ENCODE measurements at places on chromosomes 12 and 14.

GRCh38 chr14:29548948-29549370, 378.7 kb downstream of the PRKD1 start:
- no peak for DNase-seq

DNA sequence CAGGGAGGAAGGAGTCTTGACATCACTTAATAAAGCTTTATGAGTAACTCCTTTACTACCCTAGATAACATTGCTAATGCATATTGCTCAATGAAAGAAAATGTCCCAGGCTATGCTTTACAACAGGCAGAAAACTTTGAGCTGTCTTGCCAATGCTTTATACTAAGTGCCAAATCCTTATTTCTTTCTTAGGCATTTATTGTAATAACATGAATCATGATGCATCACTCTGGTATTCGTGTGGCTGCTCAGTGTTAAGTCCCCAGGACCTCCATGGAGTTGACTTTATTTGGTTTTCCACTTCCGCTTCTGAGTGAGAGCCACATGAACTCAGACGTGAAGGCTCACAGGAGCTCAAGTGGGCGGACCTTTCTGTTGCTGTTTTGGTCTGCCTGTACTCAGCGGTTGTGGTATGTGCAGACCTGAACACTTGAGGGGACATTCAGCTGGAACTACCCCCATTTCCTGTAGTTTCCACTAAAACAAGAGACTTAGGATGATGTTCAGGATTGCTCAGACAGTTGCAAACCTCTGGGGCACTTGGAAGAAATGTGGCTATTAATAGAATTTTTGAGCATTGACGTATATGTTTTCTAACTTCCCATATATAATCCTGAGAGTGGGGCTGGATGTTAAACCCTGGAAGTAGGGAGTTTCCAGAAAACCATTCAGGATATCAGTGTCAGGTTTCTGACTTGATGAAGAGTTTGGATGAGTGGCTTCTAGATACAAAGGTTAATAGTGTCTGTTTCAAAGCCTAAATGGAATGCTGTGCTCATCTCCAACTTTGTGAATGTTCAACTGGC, 258.6 kb downstream of the MSRB3 start:
- DNase-seq = no peak

- DNase-seq = no peak
Measured at GRCh38 chr14:94717808-94718207, 52.1 kb downstream of the GSC start.

- DNase-seq = no peak
Measured at GRCh38 chr12:14482361-14482760, 85.3 kb downstream of the PLBD1 start.

DNA sequence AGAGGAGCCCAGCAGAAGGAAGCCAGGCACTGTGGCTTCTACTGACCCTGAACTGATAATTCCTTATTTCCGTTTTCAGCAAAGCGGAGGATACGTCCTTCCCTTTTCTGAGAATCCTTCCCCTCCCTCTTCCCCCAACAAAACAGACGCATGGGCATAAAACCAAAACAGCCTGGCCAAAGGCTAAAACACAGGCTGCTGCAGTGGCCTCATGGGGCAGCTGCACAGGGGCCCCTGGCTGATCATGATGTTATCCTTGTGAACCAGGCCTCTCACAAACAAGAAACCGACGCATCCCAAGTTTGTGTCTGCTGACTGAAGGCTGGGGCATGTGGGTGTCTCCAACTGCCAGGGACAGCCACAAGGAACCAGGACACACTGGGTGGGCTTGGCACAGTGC, 23.4 kb upstream of the STON2 start:
- no peak for DNase-seq

DNA sequence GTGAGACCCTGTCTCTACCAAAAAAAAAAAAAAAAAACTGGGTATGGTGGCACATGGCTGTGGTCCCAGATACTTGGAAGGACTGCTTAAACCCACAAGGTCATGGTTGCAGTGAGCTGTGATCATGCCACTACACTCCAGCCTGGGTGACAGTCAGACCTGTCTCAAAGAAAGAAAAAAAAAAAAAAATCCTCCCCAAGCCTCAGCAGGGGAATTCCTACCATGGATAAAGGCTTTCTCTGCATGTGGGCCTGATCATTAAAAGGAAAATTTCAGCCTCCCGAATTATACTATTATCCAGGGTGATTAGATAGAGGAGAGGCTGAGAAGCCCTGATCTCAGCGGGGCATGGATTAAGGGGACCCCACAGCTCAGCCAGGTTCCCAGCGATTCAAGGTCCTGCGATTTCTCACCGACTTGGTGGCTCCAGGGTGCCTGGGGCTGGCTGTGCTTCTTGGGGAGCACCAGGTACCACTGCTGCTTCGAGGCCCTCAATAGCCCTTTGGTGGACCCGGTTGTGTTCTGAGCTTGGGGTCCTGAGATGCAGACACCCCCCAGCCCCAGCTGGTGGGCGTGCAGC, 5.6 kb downstream of the SH2B3 start:
- DNase-seq = no peak

GRCh38 chr12:123253641-123254459, 17.8 kb downstream of the CDK2AP1 start:
- no peak for DNase-seq

DNA sequence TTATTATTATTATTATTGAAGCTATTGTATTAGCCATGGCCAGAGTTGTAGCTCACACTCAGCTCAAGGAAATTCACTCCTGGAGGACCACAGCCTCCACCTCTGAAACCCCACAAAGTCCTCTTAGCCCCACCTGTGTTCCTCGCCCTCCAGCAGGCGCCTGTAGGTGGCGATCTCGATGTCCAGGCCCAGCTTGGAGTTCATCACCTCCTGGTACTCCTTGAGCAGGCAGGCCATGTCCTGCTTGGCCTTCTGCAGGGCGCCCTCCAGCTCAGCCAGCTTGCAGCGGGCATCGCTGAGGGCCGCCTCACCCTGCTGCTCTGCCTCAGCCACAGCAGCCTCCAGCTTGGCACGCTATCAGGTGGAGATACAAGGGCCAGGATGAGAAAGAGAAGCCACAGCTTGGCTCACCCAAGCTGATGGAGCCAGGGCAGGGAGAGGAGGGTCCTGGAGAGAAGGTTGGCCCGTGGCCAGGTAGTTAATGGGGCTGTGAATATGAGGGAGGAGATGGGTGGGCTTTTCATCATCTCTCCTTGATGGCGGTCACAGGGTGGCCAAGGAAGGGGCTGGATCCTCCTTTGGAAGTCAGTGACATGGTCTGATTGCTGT, 5.1 kb downstream of the KRT85 start:
- DNase-seq = no peak

DNA sequence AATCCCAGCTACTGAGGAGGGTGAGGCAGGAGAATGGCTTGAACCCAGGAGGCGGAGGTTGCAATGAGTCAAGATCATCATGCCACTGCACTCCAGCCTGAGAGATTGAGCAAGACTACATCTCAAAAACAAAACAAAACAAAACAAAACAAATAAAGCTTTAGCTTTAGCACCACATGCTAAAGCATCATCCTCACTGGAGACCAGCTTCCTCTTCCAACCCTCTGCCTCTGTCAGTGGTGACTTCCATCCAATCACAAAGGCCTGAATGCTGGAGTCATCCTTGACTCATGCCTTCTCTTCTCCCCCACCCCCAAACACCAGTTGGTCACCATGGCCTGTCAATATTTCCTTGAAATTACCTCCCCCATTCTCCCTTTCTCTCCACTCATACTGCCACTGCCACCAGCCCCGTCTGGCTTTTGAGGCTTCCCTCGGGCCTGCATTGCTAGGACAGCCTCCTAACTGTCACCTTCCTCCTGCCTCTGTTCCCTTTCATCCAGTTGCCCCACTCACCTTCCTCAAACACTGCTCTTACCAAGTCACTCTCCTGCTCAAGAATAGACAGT, 1.4 kb downstream of the ZNF385A start:
- DNase-seq = no peak

- no peak for DNase-seq
Measured at GRCh38 chr12:120093592-120094355, 22.8 kb downstream of the RAB35 start.

- no peak for DNase-seq
Measured at GRCh38 chr14:96239711-96240141, 16.3 kb upstream of the BDKRB1 start.

DNA sequence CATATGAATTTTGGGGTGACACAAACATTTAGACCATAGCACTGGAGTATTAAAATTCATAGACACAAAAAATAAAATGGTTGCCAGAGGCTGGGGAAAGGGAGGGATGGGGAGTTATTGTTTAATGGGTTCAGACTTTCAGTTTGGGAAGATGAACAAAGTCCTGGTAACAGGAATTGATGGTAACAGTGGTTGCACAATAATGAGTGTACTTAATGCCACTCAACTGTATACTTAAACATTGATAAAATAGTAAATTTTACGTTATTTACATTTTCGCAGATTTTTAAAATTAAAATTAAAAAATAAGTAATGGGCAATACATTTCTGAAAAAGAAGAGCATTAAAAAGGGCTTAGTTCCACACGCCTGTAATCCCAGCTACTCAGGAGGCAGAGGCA, 35.6 kb upstream of the USP15 start:
- DNase-seq = no peak

- no peak for DNase-seq
Measured at GRCh38 chr14:77267937-77268699, 2.9 kb downstream of the NGB start.

DNA sequence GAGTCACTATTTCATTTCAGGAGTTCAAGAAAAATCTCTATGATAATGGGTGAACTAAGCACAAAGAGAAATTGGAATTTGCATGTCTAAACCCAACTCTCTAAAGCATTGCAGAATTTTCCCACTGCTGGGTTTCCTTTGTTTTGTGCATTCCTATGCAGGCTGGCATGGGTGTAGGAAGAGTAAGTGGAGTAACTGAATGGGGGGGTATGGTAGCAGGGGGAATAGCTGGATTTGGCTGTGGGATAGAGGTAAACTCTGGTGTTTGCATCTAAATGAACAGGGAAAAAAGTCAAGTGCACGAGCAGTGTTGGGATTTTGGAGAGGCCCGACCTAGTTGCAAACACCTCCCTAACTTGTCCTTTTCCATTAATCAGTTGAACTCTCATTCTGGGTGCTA, 159.1 kb downstream of the ANO4 start:
- no peak for DNase-seq

GRCh38 chr12:42981379-42981778, 391.8 kb upstream of the PRICKLE1 start:
- no peak for DNase-seq

GRCh38 chr14:99077076-99077843, 194.7 kb downstream of the BCL11B start:
- DNase-seq = no peak

DNA sequence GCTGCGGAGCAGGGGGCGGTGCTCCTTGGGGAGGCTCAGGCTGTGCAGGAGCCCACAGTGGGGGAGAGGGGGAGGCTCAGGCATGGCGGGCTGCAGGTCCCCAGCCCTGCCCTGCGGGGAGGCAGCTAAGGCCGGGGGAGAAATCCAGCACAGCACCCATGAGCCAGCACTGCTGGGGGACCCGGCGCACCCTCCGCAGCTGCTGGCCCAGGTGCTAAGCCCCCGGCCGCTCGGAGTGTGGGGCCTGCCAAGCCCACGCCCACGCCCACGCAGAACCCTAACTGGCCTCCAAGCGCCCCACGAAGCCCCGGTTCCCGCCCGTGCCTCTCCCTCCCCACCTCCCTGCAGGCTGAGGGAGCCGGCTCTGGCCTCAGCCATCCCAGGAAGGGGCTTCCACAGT, 145.6 kb upstream of the SEL1L start:
- DNase-seq = no peak

- DNase-seq = no peak
Measured at GRCh38 chr12:52949413-52950331, 754 bp downstream of the KRT18 start.

DNA sequence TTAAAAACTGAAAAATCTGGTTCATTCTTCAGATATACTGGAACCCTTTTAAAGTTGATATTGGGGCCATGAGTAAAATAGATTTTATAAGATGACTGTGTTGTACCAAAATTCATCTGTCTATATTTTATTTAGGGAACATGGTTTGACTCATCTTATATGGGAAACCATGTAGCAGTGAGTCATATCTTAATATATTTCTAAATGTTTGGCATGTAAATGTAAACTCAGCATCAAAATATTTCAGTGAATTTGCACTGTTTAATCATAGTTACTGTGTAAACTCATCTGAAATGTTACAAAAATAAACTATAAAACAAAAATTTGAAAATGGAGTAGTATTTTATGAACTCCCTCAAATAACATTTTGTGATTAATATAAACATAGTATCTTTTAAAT, 14.2 kb downstream of the PTGER2 start:
- DNase-seq = no peak

DNA sequence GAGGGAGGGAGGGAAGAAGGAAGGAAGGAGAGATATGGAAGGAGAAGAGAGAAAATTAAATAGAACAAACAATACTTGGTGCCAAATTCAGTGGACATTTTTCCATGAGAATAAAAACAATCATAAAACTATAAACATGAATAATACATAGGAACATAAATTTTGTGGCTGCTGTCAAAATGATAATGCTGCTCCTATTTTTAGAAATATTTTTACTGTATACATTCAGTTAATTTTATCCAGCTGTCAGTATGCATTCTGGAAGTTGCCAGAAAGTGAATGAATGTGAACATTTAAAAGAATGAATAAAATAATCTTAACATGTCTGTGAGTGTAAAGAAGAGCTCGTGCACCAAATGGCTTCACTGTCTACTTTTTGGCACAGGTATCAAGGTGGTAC, 13.9 kb upstream of the PCED1B start:
- no peak for DNase-seq

- DNase-seq = no peak
Measured at GRCh38 chr12:78818487-78818886, 46.1 kb upstream of the SYT1 start.

GRCh38 chr12:104348994-104349494, 45.5 kb downstream of the EID3 start:
- no peak for DNase-seq

- DNase-seq = no peak
Measured at GRCh38 chr12:65675141-65675621, 149.1 kb upstream of the HMGA2 start.

DNA sequence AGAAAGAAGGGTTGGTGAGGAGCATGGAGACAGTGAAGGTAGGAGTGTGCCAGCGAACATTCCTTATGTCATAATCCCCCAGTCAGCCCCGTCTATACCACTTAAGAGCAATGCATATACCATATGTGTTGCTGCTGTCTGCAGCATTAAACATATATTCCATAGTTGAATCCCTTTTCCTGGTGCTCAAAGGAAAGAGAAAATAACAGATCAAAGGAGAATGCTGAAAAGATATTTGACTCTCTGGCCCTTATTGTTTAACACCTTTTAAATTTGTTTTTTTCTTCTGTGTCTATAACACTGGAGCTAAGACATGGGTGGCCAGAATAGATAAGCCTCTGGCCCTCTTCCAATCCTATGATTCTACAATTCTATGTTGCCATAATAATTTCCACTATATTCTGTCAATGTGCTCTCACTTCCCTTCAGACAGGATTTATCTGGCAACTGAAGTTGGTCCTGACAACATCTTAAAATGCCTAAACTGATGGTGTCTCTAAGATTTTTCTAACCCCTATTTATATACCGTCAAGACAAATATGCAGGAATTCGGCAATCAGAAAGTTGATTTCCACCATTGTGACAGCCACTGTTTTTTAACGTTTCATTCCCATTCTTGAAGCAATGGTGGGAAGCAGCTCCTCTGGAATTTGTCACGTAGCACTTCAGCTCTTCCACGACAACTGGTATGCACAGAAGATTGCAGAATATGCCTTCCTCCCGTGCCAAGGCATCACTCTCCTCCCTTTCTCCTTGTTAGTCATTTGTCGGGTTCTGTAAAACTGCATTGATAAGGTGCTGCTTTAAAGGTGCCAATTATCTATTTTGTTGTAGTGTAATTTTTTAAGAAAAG, 204.7 kb downstream of the BCAT1 start:
- DNase-seq = no peak

- DNase-seq = no peak
Measured at GRCh38 chr14:71204768-71205167, 297.5 kb downstream of the PCNX1 start.

- no peak for DNase-seq
Measured at GRCh38 chr12:19994968-19995367, 373.4 kb upstream of the PDE3A start.

Data from stimulated activated naive CD8-positive, alpha-beta T cell treated with anti-CD3 and anti-CD28 coated beads, Interleukin-15, amount 100 ng/mL, for 72 hours (primary cell).